ENCODE measurements at places on chromosomes 7 and 10.

DNA sequence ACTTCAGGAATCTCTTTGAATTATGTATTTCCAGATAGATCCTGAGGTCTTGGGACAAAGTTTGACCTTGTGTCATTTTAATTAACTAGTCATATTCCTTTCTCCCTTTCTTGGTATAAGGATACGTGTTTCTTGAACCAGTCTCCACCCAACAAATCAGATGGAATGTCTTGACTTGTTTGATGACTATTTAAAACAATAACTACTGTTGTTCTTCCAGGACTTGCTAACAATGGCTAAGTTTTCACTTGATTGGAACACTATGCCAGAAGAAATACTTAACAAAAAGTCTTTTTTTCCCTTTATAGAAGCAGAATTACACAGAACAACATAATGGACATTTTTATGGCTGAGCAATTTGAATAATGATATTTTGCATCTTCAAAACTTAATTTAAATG lies 43.0 kb upstream of the WIPF3 start:
- no peak for DNase-seq

DNA sequence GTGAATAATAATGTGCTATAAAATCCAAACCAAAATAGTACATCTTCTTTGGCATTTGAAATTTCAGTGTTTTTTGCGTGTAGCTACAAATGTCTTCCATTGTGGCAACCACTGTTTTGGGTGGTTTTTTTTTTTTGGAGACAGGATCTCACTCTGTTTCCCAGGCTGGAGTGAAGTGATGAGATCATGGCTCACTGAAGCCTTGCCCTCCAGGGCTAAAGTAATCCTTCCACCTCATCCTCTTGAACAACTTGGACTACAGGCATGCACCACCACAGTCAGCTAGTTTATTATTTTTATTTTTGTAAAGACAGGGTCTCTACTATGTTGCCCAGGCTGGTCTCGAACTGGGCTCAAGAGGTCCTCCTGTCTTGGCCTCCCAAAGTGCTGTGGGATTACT lies 455.1 kb downstream of the AUTS2 start:
- no peak for DNase-seq

GRCh38 chr10:117364110-117364960 lies 10.9 kb downstream of the PDZD8 start:
- no peak for DNase-seq

DNA sequence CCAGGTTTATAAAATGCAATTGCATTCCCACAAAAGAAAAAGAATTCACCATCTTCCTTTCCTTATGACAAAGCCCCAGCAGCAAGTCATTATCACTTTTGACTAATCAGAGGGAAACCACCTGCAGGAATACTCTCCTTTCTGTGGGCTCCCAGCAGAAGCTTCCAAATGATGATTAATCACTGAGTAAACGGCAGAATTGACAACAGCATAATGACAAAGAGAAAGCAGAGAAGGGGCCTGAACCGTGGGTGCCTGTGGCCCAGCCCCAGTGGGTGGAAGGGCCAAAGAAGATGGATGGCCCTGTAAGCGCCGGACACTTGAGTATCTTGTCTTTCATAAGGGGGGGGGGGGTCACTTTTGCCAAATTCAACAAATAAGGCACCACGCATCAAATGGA lies 152.4 kb upstream of the NRBF2 start:
- no peak for DNase-seq

- no peak for DNase-seq
These were observed 2.0 kb downstream of the ELN start for GRCh38 chr7:74029991-74030415.
